CD8-positive, alpha-beta memory T cell (primary cell): ENCODE measurements at places on chromosomes 7 and 10.

DNA sequence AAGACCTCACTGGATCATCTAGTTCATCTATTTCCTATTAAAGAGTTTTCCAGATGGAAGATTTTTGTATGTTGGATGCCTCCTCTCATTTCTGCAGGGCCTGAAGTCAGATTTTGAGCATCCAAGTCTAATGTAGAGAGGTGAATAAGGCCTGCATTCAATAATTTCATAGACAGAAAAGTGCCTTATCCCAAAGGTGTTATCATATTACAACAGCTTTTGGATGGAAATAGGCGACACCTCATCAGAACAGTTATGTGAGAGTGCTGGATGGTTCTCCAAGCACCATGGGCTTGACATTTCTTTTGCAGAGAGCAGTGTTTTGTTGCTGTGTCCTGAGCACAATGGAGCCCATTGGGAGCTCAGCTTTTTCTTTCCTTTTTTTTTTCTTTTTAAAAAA is 162.4 kb upstream of the MEOX2 start:
- no peaks in the 10 kb centered on the region for H3K36me3 ChIP-seq
- H3K4me1 ChIP-seq, result no peaks in the 10 kb centered on the region
- H3K4me3 ChIP-seq, result no peak overlapping the region

DNA sequence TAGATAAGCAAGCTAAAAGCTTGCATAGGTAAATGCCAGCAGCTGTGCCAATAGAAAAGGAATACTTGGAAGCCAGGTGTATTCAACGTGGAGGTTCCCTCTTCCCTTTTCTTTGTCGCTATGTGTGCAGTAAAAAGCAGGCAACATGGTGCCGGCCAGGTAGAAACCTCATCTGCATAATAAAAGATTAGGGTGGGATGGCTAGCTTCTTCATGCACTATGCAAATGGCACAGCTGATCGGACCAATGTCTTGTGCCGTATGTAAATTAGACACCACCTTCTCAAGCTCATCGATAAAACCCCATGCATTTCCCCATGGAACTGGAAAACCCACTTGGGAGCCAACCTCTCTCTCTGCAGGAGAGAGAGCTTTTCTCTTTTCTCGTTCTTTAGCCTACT is 150.9 kb upstream of the FOXK1 start:
- H3K27ac ChIP-seq, result no peak overlapping the region
- H3K27me3 ChIP-seq, result no peaks in the 10 kb centered on the region
- H3K4me1 ChIP-seq, result no peaks in the 10 kb centered on the region
- H3K4me3 ChIP-seq, result no peak overlapping the region
- no peaks in the 10 kb centered on the region for H3K36me3 ChIP-seq

GRCh38 chr7:152335900-152336571 is 99.8 kb downstream of the KMT2C start:
- DNase-seq, result no peak
- peak overlapping the region; percentile 13 for H3K4me3 ChIP-seq
- no peaks in the 10 kb centered on the region for H3K27me3 ChIP-seq
- no peak overlapping the region for H3K27ac ChIP-seq

DNA sequence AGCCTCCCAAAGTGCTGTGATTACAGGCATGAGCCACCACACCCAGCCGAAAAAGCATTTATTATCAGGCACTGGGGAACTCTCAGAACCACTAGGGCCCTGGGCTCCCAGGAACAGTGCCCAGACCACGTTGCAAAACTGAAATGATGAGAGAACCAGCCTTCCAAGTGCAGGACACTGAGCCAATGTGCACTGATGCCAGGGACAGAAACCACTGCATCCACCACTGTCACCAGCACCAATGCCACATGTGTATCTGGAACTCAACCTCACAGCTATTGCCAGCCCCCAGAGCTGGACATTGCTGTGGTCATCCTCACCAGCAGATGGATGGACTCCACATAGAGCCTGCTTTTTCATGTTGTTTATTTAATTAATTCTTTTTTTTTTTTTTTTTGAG is 28.2 kb upstream of the TPST1 start:
- no peaks in the 10 kb centered on the region for H3K4me1 ChIP-seq
- no peak overlapping the region for H3K4me3 ChIP-seq
- no peaks in the 10 kb centered on the region for H3K36me3 ChIP-seq
- no peak for DNase-seq
- H3K27ac ChIP-seq, result no peak overlapping the region

- H3K27me3 ChIP-seq, result no peaks in the 10 kb centered on the region
- peak overlapping the region; percentile 74 for H3K27ac ChIP-seq
- no peaks in the 10 kb centered on the region for H3K36me3 ChIP-seq
- peak; percentile 90 for DNase-seq
- peak overlapping the region; percentile 6 for H3K4me3 ChIP-seq
These were observed 63.9 kb upstream of the GSDME start for GRCh38 chr7:24821045-24821753.

DNA sequence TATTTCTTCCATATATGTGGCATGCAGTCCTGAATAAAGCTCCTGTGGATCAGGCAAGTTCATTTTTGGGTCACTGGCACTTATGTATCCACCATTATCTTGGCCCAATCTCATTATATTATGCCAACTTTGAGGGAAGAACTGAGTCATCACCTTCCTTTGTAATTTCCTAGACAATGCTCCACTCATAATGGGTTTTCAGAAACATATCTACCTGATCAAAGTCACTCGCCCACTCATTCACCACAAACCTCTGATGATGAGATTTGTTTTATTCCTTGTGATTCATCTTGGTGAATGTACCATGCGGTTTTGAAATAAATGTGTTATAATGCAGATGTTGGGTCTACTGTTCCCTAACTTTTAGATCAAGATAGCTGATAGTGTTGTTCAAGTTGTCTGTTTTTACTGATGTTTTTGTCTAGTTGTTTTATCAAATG is 525.8 kb downstream of the KIF20B start:
- no peaks in the 10 kb centered on the region for H3K36me3 ChIP-seq
- no peak for DNase-seq
- H3K4me3 ChIP-seq, result no peak overlapping the region
- H3K4me1 ChIP-seq, result no peaks in the 10 kb centered on the region
- H3K27me3 ChIP-seq, result no peaks in the 10 kb centered on the region
- H3K27ac ChIP-seq, result no peak overlapping the region

DNA sequence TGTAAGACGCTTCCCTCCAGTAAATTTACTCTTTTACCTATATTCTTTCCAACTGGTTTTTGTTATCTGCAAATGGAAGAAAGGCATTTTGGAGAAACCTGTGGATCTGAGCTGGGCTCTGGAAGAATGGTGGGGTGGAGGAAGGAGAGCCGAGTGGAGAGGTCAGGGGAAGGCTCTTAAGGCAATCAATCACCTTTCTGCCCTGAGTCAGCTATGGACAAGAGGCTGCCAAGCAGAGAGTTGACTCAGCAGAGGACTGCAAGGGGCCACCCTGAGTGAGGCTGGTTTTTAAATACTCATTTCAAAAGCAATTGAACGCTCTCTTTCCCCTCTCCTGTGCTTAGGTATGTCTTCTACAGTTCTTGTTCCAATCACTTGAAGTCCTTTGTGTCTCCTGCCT is 81.8 kb downstream of the SPAG6 start:
- H3K27me3 ChIP-seq, result peaks cover 5% of the 10 kb centered on the region
- H3K36me3 ChIP-seq, result no peaks in the 10 kb centered on the region
- H3K4me1 ChIP-seq, result no peaks in the 10 kb centered on the region
- H3K4me3 ChIP-seq, result no peak overlapping the region
- DNase-seq, result no peak
- H3K27ac ChIP-seq, result no peak overlapping the region

GRCh38 chr10:24465124-24465874 is 256.4 kb downstream of the KIAA1217 start:
- H3K27ac ChIP-seq, result no peak overlapping the region
- no peak for DNase-seq
- no peak overlapping the region for H3K4me3 ChIP-seq
- no peaks in the 10 kb centered on the region for H3K27me3 ChIP-seq

DNA sequence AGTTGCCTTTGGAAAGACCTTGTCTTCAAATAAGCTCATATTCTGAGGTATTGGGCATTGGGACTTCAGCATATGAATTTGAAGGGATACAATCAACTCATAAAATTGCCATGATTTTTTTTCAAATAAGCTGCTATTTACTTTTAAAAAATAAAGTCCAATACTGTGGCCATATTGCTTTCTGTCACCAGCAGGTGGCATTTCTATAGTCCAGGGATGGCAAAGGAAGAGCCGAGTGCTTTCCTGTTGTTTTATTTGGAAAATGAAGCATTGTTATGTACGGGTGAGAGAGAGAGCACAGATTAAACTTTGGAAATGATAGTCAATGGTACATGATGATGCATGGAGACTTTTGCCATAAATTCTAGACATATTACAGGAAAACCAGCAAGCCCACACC is 104.1 kb upstream of the DPP6 start:
- no peak overlapping the region for H3K27ac ChIP-seq
- H3K36me3 ChIP-seq, result no peaks in the 10 kb centered on the region
- no peak overlapping the region for H3K4me3 ChIP-seq
- H3K4me1 ChIP-seq, result no peaks in the 10 kb centered on the region

DNA sequence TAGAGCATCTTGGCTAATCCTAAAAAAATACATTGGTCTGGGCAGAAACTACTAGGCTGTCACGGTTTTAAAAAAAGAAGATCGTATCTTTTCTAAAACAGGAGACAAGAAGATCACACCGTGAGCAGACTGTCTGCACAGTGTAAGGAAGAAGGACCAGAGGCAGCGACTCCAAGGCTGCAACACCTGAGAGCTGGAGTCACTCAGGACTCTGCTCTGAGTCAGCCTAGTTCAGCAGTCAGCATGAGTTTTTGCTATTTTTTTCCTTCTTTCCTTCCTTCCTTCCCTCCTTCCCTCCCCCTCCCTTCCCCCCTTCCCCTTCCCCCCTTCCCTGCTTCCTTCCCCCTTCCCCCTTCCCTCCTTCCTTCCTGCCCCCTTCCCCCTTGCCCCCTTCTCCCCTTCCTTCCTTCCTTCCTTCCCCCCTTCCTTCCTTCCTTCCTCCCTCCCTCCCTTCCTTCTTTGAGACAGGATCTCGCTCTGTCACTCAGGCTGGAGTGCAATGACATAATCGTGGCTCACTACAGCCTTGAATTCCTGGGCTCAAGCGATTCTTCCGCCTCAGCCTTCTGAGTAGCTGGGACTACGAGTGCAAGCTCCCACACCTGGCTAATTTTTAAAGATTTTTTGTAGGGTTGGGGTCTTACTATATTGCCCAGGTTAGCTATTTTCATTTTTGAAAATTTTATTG is 24.4 kb downstream of the BAG3 start:
- H3K27me3 ChIP-seq, result no peaks in the 10 kb centered on the region
- H3K27ac ChIP-seq, result no peak overlapping the region
- no peaks in the 10 kb centered on the region for H3K4me1 ChIP-seq
- DNase-seq, result no peak
- H3K4me3 ChIP-seq, result no peak overlapping the region

DNA sequence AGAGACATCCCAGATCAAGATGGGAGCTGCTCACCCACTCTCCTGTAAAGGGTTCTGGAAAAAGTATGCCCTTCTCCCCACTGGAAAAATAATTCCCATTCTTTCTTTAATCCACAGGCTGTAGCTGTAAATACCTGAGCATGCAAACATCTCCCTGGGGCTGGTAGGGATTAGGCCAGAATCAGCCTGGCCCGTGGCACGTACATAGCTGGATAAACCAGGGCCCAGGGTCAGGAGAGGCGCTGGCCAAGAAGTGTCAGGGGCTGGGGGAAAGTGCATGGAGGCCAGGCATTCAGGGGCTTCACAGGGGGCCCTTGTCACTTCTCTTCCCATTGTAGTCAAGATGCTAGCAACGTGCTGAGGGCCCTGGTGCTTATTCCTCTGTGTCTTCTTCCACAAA is 30.7 kb upstream of the AQP1 start:
- no peak overlapping the region for H3K4me3 ChIP-seq
- H3K4me1 ChIP-seq, result no peaks in the 10 kb centered on the region
- no peaks in the 10 kb centered on the region for H3K27me3 ChIP-seq
- no peak for DNase-seq

DNA sequence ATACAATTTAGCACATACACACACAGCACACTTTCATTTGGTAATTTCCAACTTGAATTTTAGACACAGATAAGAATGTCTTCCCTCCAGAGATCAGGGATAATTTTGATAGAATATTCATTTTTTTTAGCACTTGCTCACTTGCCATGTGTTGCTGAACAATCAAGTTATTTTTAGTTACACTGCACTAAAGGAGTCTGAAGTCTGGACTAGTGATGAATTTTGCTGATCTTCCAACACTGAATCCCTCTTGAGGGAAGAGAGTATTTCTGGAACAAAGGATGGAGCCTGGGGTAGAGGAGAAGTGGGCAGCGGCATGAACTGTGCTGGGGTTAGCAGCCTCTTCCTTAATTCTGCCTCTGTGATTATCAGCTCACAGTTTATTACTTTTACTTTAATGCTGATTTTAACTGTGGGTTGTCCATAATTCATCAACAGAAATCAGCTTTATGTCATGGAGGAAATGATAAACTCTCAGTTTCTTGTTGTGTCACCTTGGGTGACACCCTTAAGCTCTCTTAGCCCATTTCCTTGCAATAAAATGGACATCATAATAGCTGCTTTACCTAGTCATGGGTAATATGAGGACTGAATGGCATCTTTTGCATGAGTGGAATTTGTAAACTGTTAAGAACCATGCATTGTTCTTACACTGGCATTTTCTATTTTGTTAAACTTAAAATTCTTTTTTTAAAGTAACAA is 32.1 kb downstream of the SGPL1 start:
- H3K4me3 ChIP-seq, result no peak overlapping the region
- no peaks in the 10 kb centered on the region for H3K27me3 ChIP-seq
- DNase-seq, result no peak
- no peak overlapping the region for H3K27ac ChIP-seq

DNA sequence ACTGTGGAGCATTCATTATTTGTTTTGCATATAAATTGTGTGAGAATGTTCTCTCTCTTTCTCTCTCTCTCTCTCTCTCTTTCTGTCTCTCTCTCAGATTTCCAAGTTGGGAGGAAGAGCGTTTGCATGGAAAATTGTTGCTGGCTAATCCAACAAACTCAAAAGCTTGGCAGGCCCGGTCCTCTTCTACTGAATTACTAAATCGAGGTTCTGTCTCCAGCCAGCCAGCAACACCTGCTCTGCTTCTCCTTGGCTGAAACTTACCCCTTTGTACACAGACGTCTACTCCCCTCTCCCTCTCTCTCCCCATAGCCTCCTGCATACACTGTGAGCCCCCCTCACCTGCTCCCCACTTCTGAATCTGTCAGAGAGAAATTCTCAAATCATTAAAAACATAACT is 996.4 kb upstream of the AUTS2 start:
- no peaks in the 10 kb centered on the region for H3K4me1 ChIP-seq
- H3K36me3 ChIP-seq, result no peaks in the 10 kb centered on the region
- DNase-seq, result no peak
- no peak overlapping the region for H3K4me3 ChIP-seq

DNA sequence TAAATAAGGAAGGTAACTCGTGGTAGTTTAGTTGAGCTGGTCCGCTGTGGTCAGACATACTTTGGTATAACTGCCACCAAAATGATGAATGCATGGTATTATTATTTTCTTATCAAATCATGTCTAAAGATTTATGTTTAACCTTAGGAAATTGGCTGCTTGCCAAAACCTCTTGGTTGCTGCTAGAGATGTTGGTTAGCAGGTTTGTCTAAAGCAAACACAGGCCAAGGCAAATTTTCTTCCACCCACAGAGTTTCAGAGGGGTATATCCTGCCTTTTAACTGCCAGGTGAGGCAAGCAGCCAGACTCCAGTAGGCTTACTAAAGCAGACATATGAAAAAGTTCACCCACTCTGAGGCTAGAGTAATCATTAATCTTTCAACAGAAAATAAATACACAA is 101.4 kb downstream of the SEMA3E start:
- no peak overlapping the region for H3K27ac ChIP-seq
- DNase-seq, result no peak
- no peaks in the 10 kb centered on the region for H3K27me3 ChIP-seq
- H3K4me1 ChIP-seq, result no peaks in the 10 kb centered on the region

GRCh38 chr10:101295261-101295660 is 58.7 kb upstream of the BTRC start:
- H3K4me3 ChIP-seq, result no peak overlapping the region
- no peak for DNase-seq
- no peaks in the 10 kb centered on the region for H3K36me3 ChIP-seq
- peaks cover 14% of the 10 kb centered on the region for H3K4me1 ChIP-seq
- H3K27me3 ChIP-seq, result peaks cover 28% of the 10 kb centered on the region
